ENCODE measurements at places on chromosomes 12 and 14.

GRCh38 chr12:26523708-26524150, 309.3 kb downstream of the ITPR2 start:
- DNase-seq, result peak; percentile 87

DNA sequence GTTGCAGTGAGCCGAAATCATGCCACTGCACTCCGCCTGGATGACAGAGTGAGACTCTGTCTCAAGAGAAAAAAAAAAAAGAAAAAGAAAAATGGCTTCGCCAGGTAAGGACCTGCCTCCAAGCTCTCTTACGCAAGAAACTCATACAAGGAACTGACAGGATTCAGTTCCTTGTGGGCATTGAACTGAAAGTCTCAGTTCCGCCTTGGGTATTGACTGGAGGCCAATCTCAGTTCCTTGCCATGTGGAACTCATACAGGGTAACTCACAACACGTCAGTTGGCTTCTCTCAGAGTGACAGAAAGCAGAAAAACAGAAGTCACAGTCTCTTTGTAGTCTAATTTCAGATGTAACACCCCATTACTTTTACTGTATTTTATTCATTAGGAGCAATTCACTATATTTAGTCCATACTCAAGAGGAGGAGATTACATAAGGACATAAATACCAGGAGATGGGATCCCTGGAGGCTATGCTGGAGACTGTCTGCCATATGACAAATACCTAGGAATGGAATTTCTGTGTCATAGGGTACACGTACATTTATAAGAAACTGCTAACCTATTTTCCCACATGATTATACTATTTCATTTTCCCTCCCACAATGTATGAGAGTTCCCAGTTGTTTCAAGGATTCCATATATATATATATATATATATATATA, 11.4 kb upstream of the NOPCHAP1 start:
- no peak for DNase-seq

- DNase-seq, result no peak
Observed at GRCh38 chr14:72852194-72852593, 41.7 kb downstream of the DPF3 start.

DNA sequence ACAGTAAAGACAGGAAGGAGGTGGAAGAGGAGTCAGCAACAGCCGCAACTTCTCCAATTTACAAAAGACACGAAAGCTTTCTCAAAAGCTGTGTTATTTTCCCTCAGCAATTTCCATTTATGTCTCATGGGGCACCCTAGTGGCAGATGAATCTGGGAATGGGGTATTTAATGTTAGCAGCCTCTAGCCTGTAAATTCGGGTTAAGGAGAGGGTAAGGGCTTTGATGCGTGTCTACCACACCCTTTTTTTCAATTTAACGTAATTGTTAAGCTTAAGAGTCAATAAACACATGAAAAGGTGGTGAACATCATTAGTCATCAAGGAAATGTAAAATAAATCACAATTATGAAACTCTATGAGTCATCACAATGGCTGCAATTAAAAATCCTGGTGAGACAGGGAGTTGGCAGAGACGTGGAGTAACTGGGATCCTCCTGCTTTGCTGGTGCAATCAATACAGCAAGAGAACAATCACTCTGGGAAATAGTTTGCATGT, 986.4 kb downstream of the AACS start:
- DNase-seq, result no peak

DNA sequence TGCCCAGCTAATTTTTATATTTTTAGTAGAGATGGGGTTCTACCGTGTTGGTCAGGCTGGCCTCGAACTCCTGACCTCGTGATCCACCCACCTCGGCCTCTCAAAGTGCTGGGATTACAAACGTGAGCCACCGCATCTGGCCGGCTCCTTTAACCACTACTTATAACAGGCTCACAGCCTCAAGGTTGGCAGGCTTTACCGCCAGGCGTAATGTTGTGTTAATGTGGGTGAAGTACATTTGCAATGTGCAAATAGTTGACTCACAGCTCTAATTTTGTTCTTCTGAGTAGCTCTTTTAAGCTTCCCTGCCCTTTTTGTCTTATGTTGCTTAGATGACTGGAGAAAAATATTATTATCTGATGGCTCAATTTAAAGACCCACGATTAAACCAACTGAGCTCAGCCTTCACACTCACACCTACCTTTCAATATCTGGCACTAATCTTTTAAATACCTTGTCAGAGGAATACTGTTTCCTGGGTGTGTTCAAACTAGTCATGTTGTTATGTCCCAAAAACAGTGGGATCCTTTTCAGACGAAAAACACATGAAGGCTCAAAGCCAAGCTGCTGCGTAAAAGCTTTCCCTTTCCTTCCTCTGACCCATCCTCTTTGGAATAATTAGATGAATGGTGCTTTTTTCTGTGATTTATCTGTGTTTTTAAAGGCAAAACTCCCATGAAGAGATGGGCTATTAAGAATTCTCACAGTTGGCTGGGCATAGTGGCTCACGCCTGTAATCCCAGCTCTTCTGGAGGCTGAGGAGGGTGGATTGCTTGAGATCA, 57.2 kb upstream of the USP44 start:
- DNase-seq, result no peak

All from prostate gland (tissue), 2 donors.